ENCODE measurements at places on chromosomes 11 and 22. TPM values are rescaled to one million over a fixed set of nuclear protein-coding genes. Genes with fewer than 3 reads are reported as not detected.

DNA sequence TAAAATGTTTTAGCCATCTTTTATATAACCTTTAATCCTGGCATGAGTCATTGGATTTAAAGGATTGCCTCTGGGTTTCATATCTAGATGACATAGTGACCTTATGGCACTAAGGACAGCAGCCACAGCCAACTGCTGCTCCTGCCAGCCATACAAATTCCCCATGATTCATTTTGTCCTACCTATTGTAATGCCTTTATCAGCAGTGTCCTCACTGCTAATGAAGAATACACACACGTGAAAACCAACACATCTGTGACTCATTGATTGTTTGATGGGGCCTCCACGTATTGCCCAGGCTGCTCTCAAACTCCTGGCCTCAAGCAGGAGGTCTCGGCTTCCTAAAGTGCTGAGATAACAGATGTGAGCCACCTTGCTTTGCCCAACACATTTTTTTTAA lies 1.8 kb downstream of the LDHAL6A start:
- DNase-seq, result no peak

CYTH4 gene
- 33.2 TPM for total RNA-seq

GRCh38 chr11:47720651-47721050 lies 5.5 kb upstream of the AGBL2 start:
- no peak for DNase-seq

GNB1L gene
- 16.2 TPM for total RNA-seq

DNA sequence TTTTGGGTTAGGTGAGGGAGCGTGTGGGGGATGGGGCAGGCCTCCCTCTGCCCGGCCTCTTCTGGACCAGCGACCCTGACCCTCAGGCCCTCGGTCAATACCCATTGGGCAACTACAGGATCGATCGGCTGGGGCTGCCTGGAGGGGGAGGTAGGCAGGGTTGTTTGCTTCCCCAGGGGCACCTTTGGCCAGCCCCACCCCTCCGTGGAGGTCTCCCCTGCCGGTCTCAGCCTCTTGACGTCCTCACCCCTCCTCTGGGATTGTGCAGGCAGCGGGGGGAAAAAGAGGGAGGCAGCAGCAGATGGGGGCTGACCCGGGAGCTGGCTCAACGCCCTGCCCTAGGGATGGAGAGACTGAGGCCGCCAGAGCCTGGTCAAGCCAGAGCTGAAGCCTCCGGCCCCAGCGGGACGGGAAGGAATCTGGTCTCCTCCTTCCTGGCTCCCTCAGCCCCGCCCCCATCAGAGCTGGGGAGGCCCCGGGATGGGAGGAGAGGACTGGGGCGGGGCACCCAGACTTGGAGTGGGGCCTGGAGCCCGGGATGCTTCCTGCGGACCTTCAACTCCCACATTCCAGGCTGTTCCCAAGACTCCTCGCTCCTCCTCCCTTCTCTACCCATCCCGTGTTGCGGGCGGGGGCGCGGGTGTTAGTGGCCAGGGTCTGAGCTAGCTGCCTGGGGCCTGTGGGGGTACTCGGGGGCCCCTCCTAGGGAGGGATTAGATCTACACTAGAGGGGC lies 14.4 kb upstream of the CDC42EP1 start:
- no peak for DNase-seq

SAA4 gene
- total RNA-seq, result not detected

- DNase-seq, result no peak
These were observed 120.1 kb downstream of the ENTHD1 start for GRCh38 chr22:39773503-39773902.

TMEM151A gene
- not detected for total RNA-seq

DNA sequence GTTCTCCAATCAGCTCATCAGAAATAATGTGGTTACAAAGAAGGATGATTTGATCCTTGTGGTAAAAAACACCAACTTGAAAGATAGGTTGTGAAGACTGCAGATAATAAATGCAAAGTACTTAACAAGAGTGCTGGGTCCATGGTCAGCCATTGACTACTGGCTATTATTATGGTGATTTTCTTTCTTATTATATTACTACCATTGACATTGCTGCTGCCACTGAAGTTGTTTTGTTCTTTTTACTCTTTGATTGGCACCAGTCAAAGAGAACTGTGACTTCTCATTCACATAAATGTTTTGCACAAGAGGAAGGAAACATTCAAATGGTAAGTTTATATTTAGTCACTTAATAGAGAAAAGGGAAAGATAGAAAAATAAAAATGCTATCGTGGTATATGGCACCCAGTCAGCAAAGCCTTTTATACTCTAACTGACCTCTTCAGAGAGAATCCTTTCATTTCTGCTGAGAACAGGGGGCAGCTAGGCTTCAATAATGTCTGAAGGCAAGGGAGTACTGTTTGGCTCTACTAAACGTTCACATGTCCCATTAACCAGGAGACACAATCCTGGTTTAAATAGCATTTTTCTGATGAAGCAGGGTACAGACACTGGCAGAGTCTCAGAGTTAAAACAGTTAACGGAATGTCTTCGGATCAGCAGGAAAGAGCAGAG lies 64.8 kb downstream of the LRRC4C start:
- DNase-seq, result no peak

GRCh38 chr11:128550261-128550821 lies 37.0 kb downstream of the ETS1 start:
- DNase-seq, result peak; percentile 18

APOA5 gene
- not detected for total RNA-seq

GRCh38 chr11:93540896-93541553 lies 2.2 kb downstream of the SMCO4 start:
- DNase-seq, result no peak

- peak; percentile 58 for DNase-seq
These were observed 12.4 kb downstream of the FGF19 start for GRCh38 chr11:69691463-69691862.

FOLR3 gene
- total RNA-seq, result not detected

- no peak for DNase-seq
These were observed 3.2 kb upstream of the SUN2 start for GRCh38 chr22:38759005-38759404.

DNA sequence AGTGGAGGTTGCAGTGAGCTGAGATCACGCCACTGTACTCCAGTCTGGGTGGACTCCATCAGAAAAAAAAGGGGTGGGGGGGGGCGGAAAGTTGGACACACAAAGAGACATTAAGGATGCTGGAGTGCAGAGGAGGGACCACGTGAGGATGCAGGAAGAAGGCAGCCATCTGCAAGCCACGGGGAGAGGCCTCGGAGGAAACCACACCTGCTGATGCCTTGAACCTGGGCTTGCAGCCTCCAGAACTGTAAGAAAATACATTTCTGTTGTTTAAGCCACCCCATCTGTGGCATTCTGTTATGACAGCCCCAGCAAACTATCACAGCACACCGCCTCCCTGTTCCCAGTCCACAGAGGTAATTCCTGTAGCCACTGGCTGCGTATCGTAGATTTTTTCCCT lies 9.2 kb upstream of the STIP1 start:
- no peak for DNase-seq

DNA sequence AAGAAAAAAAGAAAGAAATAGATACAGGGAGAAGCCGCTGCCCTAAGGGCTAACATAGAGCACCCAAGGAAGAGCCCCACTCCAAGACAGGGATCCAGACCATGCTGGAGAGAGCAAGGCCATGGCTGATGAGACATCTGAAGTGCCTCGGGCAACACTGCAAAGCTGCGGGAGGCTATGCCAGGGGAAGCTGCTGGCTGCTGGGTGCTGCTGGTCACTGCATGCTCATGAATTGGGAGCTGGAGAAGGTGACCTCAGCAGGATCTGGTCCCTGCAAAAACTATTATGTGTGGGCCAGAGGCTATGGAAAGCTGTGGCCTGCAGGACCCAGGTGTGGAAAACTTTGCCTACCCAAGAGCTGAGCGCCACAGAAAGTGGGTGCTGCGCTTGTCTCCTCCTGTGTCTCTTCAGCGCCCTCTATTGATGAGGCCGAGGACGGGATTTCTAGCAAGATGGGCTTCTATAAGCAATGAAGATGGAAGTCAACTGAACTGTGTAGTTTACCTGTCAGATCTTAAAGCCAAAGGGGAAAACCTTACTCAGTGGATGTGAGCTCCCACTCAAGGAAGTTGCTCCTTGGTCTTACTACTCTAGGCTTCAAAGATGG lies 17.3 kb upstream of the SLC29A2 start:
- peak; percentile 90 for DNase-seq

DNA sequence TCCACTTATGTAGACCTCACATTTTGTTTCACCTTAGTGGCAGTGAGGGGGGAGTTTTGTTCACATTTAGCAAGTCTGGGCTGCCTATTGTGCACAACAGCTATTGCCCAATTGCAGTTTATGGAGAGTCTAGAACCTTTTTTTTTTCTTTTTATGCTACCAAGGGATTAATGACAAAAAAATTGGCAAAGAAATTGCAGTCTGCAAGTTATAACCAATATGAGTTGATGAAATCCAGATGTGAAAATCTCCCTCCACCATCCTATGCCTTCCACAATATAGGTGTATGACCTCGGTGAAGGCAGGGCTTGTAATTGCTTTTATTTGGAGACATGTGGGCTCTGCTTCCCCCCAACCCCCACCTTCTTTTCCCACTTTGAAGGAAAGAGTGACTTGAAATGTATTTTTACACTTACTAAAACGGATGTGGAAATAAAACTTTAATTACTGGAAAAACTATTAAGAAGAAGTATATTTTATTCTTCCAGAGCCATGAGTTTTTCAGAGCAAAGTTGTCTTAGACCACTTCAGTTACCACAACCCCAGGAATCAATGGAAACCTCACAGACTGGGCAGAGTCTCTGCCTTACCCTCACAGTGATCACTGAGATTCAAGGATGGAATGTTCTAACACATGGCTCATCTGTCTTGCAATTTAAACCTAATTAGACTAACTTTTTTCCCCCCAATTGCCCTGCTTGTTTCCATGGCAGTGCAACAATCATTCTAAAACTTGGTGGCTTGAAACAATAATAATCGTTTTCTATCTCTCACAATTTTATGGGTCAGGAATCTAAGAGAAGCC lies 120.8 kb upstream of the SLC5A12 start:
- DNase-seq, result no peak

DNA sequence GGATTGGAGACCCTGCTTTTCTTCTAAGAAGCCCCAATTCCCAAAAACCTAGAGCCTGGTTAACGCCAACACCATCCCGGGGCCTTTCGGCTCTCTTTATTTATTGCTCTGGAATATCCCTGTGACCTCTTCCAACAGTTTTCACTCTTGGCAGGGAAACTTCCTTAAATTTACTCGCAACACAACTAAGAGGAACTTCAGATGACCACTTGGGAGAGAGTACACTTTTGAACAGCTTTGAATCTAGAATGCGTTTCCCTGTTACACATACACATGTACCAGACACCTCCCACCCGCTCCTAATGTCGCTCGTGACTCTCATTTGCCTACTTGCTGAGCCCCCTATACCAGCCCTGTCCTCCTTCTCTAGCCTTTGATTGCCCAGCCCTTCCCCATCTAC lies 19.4 kb downstream of the TUBA8 start:
- no peak for DNase-seq

ALX4 gene
- total RNA-seq, result not detected

- no peak for DNase-seq
These were observed 78.2 kb downstream of the KCNC1 start for GRCh38 chr11:17812865-17813187.

GRCh38 chr11:19243613-19244012 lies 2.9 kb upstream of the E2F8 start:
- no peak for DNase-seq

DNA sequence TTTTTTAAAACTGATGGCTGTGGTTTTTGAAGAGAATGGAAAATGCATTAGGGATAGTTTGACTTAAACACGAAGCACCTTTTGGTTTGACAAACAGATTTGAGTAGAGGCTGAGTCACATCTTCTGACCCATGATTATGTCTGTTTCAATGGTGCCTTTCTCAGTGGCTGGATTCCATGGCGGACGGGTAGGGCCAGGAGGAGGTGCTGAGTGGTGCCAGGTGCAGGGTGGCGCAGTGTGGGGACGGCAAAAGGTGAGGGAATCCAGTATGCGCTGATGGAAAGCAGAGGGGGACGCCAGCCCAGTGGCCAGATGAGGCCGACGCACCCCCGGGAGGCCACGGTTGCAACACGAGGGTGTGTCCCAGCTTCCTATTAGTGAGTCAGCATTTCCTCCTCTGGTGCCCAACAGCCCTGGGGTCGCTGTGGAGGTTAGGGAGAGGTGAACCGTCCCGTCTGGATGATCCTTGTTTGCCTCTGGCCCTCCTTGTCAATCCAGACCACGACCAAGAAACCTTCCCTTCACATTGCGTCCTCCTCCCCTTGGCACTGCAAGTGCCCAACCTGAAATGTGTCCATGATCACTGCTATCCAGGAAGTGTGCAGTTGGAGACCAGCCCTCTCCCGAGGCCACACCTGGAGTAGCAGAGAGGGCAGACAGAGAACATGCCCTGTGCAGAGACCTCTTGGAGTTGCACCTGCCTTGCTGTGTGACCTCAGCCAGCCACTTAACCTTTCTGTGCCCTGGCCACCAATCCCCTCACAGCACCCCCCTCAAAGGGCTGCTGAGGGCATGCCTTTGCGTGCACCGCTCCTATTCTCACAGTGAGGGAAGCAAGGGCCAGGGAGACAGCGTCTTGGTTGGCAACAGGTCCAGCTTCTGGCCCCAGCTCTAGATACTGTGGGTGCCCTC lies 32.5 kb upstream of the ATXN10 start:
- DNase-seq, result no peak

- DNase-seq, result peak; percentile 73
These were observed 11.3 kb downstream of the PLAAT2 start for GRCh38 chr11:63551889-63552266.

ATP5MG gene
- total RNA-seq, result 237 TPM

DNA sequence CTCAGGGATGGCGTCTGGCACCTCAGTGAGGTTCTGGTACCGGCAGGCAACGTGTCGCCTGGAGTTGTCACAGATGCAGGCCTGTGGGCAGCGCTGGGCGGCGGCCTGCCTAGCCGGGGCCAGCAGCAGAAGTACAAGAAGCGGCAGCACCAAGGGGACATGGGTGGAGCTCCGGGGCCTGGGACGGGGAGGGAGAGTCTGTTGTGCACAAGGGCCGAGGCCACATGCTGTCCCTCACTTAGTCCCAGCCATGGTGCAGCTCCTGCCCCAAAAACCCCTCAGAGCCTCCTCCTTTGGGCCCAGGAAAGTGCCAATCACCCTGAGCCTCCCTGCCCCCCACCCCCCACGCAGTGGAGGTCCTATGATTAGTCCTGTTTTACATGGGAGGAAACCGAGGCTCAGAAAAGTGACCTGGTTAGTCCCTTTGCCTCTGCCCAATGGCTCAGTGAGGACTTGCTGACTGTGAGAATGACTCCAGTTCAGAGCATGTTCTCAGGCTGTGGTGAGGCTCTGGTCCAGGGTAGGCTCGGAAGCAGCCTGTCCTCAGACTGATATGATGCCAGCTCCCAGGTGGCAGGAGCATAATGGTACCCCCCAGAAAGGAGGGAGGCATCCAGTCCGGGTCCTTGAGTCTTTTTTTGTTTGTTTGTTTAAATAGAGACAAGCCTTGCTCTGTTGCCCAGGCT lies 1.1 kb downstream of the CHADL start:
- no peak for DNase-seq

- peak; percentile 61 for DNase-seq
These were observed 914 bp downstream of the INPPL1 start for GRCh38 chr11:72225411-72225951.

- DNase-seq, result no peak
These were observed 3.3 kb upstream of the TRIM29 start for GRCh38 chr11:120141113-120141767.

- no peak for DNase-seq
These were observed 18.4 kb downstream of the FDX1 start for GRCh38 chr11:110447897-110448745.

GLYATL2 gene
- total RNA-seq, result not detected

Measured in activated CD8-positive, alpha-beta T cell treated with anti-CD3 and anti-CD28 coated beads for 36 hours (primary cell).